Left kidney (tissue), 8 donors: ENCODE measurements at places on chromosomes 2 and 18. TPM values are rescaled to one million over a fixed set of nuclear protein-coding genes. Genes with fewer than 3 reads are reported as not detected.

Gene FNDC4
- 6.8 TPM for polyA plus RNA-seq

Gene HIBCH
- polyA plus RNA-seq: 110 TPM

Gene GALR1
- 0.15 TPM for polyA plus RNA-seq

Gene VIT
- polyA plus RNA-seq: 0.13 TPM

Gene GAL3ST2
- polyA plus RNA-seq: 0.76 TPM

Gene RPRD1A
- polyA plus RNA-seq: 75.3 TPM
